Breast epithelium (tissue), 4 donors: ENCODE measurements at places on chromosomes 7 and 10. TPM values are rescaled to one million over a fixed set of nuclear protein-coding genes. Genes with fewer than 3 reads are reported as not detected.

Gene PRLHR
- not detected for total RNA-seq

- no peak for DNase-seq
Observed at GRCh38 chr7:2227699-2228098, 5.0 kb downstream of the MAD1L1 start.

- no peak for DNase-seq
Observed at GRCh38 chr7:41830271-41830670, 127.4 kb upstream of the INHBA start.

- no peak for DNase-seq
Observed at GRCh38 chr7:128221929-128222403, 19.1 kb upstream of the LEP start.

DNA sequence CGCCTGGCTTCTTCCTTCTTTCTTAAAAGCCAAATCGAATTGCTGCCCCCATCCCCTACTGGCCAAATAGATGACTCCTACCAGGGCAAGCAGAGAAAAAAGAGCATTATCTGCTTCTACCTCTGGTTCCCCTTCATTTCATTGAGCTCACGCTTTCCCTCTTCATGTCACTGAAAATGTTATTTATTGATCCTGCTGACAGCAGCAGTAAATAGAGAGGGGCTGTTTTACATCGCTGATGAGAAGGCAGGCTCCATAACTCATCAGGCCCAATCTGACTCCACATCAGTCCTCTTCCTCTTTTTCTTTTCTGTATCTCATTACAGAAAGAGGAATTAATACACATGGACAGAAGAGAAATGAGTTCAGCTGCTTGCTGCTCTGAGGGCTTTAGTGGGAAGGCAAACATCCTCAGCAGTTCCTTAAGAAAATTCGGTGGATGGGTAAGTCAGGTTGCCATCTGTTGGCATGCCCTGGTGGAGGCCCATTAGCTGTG is 904.1 kb downstream of the KCNMA1 start:
- no peak for DNase-seq

- DNase-seq, result no peak
Observed at GRCh38 chr7:44141221-44141850, at the start of gene MYL7. Gene MYL7, minus strand, starts transcription at chr7:44141332. Its CDS starts 27 bp downstream, at chr7:44141305.

GRCh38 chr10:125816548-125816947 is 6.5 kb downstream of the UROS start:
- no peak for DNase-seq

- no peak for DNase-seq
Observed at GRCh38 chr7:22604246-22604645, 104.3 kb upstream of the STEAP1B start.

DNA sequence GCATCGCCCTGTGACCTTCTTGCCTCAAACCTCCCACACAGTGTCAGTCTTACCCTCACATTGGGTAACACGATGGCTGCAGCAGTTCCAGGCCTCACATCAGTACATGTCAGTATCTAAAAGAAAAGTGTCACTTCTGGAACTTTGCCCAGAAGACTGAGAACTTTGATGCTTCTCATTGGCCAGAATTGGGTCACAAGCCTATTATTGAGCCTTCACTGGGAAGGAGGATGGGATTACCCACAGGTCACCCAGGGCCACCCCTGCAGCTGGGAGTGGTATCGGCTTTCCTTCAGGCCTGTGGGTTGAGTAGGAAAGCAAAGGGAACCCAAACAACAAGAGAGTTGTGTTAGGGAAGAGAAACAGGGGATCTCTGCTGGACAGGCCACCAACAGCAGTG is 111.5 kb downstream of the NPY start:
- no peak for DNase-seq

Gene FRAT2
- total RNA-seq, result 15.4 TPM

Gene ACTL6B
- total RNA-seq, result not detected

GRCh38 chr10:14952851-14953423 is 959 bp downstream of the DCLRE1C start:
- no peak for DNase-seq

GRCh38 chr10:20748551-20748950 is 148.6 kb downstream of the NEBL start:
- no peak for DNase-seq

Gene PILRA
- 4.3 TPM for total RNA-seq

Gene AFAP1L2
- 4.2 TPM for total RNA-seq

DNA sequence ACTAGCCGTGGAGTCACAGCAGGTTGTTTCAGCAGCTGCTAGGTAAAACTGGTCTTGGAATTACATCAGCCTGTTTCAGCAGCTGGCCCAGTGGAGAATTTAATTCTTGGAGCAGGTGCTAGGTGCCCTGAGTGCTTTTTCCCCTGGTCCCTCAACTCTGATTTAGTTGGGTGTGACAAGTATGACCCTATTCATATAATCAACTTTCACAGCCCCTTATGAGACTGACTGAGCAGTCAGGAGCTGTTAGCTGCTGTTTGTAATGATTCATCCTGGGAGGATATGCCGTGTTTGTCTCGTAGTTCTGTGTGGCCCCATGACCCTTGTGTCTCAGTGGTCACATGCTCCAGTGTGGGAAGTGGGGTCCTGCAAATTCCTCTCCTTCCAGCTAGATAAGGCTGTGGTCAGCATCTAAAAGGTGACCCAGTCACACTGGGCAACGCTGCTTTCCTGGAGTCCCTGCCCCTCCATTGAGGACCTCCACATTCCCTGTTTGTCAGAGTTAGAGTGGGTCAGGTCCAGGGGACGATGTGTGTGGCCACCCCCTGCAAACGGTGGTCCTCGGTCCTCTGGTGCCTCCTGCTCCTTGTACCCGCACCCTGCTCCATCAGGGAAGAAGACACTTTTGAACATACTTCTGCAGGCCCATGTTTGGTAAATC is 28.3 kb downstream of the TBATA start:
- DNase-seq, result no peak

Gene LBX1
- not detected for total RNA-seq

Gene OPN4
- total RNA-seq, result not detected

DNA sequence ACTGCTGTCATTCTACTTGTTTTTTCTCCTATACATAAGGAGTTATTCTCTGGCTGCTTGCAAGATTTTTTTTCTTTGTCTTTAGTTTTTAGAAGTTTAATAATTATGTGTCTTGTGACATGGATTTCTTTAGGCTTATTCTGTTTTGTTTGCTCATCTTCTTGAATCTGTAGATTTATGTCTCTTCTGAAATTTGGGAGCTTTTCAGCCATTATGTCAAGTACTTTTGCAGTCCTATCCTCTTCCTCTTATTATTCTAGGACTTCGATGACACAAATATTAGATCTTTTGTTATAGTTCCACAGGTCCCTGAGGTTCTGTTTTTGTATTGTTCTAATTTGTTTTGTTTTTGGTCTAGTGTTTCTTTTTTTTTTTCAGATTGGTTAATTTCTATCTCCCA is 13.9 kb upstream of the SGPL1 start:
- DNase-seq, result no peak

- no peak for DNase-seq
Observed at GRCh38 chr7:147861945-147862344, 728.6 kb upstream of the C7orf33 start.

- DNase-seq, result no peak
Observed at GRCh38 chr10:116097239-116097784, 175.7 kb downstream of the GFRA1 start.

DNA sequence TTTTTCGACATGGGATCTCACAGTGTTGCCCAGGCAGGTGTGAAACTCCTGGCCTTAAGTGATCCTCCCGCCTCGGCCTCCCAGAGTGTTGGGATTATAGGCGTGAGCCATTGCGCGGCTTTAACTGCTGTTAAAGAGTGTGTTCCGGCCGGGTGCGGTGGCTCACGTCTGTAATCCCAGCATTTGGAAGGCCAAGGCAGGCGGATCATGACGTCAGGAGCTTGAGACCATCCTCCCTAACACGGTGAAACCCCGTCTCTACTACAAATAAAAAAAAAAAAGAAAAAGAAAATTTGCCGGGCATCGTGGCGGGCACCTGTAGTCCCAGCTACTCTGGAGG is 1.1 kb downstream of the RABGEF1 start:
- DNase-seq, result no peak

DNA sequence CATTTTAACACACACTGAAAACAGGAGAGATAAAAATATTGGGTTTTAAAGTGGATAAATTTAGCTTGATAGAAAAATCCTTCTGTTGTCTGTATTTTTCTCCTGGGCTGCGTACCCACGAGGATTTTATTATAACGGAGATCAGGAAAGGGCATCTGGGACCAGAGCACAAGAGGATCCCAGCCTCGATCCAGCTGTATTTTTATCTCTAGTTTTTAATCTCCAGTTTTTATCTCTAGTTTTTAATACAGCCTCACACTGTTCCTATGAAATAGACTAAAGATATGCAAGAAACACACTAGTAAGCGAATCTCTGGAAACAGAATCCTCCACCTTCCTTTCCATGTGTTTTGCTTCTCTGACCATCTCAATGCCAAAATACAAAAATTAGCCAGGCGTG is 295.2 kb downstream of the FRMD4A start:
- no peak for DNase-seq

GRCh38 chr7:157795199-157795598 is 458.4 kb downstream of the DNAJB6 start:
- no peak for DNase-seq

DNA sequence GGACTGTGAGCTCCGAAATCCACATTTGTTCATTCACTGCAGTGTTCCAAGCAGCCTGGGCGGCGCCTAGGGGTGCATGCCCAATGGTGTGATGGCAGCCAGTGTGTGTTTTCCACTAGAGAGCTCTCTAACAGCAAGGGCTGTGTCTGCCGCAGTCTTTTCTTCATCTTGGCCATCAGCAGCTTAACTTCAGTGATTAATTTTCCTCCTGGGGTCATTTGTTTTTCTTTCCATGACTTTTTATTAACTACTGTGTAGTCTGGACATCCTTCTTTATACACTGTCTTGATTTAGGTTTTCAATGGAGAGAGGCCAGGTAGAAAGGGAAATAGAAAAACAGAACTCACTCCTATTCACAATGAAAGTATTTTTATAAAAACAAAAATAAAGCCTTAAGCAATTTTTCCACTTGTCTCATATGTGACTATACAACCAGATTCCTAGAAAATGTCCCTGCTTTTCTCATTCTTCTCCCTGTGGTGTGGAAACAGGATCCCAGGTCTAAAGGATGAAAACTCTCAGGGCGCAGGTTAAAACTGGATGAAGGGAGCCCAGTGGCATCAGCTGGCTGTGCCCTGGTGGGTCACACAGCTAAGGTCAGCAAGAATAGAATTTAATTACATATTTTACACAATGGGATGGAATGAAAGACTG is 176.8 kb downstream of the PKD1L1 start:
- no peak for DNase-seq

Gene GIMAP5
- total RNA-seq, result 36.0 TPM
